Mesangial cell (primary cell): ENCODE measurements at places on chromosomes 2 and 18. TPM values are rescaled to one million over a fixed set of nuclear protein-coding genes. Genes with fewer than 3 reads are reported as not detected.

The AKAIN1 gene
- total RNA-seq: not detected in 2 replicates

The EMILIN1 gene
- 15.2 and 79.6 TPM in 2 replicates for total RNA-seq

The SLC9A4 gene
- total RNA-seq: 0.13 TPM in 1 of 2 replicates, not detected in the other

The SERPINB4 gene
- not detected in 2 replicates for total RNA-seq

The ALPI gene
- total RNA-seq: not detected in 2 replicates

The CPLX4 gene
- total RNA-seq: not detected in 2 replicates

The TMEM200C gene
- total RNA-seq: 0.16 and 1.0 TPM in 2 replicates

The B4GALT6 gene
- total RNA-seq: 3.0 and 6.4 TPM in 2 replicates

The SCN7A gene
- 0.51 TPM in 1 of 2 replicates, not detected in the other for total RNA-seq

The UGT1A5 gene
- total RNA-seq: not detected in 2 replicates

The PLA2R1 gene
- total RNA-seq: 3.6 and 5.7 TPM in 2 replicates

The MRPL53 gene
- 26.5 and 31.4 TPM in 2 replicates for total RNA-seq

The C2orf80 gene
- total RNA-seq: not detected in 2 replicates

The KLHL41 gene
- total RNA-seq: under 0.01 TPM in 2 replicates

The ATAD2B gene
- total RNA-seq: 2.8 and 3.2 TPM in 2 replicates

The GAL3ST2 gene
- total RNA-seq: 1.0 TPM in 1 of 2 replicates, not detected in the other

The DAW1 gene
- total RNA-seq: 0.13 and 2.4 TPM in 2 replicates

The SPHKAP gene
- under 0.01 and 0.13 TPM in 2 replicates for total RNA-seq

The ANTXR1 gene
- total RNA-seq: 23.1 and 40.9 TPM in 2 replicates

The CCDC148 gene
- 0.33 and 0.38 TPM in 2 replicates for total RNA-seq

The MALL gene
- total RNA-seq: 58.3 and 88.0 TPM in 2 replicates
